Stimulated activated CD8-positive, alpha-beta memory T cell treated with anti-CD3 and anti-CD28 coated beads, Interleukin-15, amount 100 ng/mL, for 24 hours (primary cell): ENCODE measurements at places on chromosomes 3 and 15.

DNA sequence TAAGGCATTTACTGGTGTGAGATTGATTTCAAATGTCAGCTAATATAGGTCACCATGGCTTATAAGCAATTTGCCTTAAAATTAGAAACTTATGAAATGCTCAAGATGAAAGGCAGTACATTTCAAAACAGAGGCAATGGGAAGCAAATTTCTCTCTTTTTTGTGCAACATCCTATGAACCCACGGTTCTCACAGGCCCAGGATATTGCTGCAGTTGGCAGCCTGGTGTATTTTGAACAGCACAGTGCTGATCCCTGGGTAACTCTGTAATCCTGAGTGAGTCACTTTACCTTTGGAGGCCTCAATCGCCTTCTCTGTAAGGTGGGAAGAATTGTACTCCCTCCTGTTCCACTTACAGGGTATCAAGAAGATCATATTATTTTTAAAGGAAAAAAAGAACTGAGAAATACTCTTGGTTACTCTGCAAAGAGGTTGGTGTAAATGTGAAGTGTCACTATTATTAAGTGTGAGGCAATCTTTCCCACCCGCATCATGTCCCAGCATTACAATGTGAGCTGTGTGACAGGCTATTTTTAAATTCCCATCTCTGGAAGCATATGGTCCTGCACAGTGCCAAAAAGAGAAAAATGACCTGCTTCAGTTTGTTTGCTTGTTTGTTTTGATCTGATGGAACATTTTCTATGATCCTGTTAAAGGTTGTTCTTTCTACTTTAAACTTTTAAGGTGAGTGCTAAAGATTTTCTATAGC is 190.1 kb upstream of the LPP start:
- DNase-seq: no peak

DNA sequence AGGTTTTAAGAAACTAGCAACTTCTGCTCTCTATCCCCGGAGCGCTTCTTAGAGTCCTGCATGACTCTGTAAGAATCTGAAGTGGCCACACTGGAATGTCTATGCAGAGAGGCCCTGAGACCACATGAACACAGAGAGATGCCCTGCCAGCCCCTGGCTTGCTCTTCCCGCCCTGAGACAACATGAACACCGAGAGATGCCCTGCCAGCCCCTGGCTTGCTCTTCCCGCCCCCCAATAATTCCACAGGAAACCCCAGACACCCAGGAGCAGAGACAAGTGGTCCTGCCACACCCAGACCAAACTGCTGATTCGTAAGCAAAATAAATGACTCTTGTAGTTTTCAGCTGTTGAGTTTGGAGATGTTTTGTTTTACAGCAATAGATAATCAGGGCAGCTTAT is 166.1 kb downstream of the OSBPL10 start:
- no peak for DNase-seq

DNA sequence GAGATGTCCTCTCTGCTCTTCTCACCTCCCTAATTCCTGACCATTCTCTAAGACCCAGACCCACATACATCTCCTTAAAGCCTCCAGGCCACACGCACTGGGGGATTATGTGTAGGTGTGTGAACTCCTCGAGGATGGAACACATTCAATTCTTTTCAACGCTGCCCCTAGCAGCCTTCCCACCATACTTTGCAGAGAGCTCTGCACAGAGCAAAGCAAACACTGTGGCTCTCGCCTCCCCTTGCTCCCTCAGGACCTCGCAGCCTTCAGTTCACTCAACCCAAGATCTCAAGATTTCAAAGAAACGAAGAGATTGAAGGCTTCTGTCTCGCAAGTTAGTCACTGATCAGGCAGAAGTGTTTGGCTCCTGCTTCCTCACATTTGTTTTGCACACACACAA is 6.0 kb downstream of the ACTC1 start:
- DNase-seq: no peak

DNA sequence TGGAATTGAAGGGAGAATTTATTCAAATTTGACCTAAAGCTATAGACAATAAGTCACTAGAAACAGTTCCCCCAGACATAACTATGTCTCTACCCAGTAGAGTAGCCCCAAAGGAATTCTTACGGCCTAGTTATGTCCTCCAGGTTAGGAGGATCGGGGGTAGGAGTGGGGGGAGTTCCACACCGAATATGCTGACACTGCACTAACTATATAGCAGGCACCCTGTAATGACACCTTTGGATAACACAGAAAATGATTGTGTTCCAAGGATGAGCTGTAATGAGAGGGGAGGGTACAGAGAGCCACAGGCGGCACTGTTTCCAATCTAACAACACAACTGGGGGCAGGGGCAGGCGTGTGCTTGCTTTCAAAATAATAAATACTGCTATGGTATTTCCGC is 376.2 kb upstream of the RORA start:
- no peak for DNase-seq

DNA sequence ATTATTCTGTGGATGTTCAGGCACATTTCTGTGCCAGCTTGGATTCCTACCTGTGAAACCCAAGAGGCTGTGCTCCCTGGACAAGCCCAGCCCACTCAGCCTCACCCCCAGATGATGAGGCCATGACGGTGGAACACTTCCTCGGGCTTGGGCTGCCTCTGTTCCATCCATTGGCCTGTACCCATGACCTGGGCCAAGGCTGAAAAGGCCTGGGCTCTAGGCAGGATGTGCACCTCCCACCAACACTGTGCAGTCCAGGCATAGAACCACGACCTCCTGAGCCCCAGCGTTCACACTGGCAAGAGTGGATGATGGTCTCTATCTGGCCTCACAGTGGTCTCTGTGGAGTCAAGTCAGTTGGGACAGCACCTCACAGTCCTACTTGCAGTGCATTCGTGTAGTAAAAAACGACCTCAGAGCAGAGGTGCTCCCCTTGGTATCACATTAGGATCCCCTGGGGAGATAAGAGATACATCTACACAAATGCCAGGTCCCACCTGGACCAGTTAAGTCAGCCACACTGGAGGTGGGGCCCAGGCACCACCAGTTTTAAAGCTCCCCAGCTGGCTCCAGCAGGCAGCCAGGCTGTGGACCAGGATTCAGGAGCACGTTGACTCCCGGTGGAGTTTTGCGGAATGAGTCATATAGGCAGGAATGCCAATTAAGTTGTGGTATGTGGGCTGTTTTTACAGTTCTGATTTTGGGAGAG is 39.0 kb upstream of the IGF1R start:
- no peak for DNase-seq

DNA sequence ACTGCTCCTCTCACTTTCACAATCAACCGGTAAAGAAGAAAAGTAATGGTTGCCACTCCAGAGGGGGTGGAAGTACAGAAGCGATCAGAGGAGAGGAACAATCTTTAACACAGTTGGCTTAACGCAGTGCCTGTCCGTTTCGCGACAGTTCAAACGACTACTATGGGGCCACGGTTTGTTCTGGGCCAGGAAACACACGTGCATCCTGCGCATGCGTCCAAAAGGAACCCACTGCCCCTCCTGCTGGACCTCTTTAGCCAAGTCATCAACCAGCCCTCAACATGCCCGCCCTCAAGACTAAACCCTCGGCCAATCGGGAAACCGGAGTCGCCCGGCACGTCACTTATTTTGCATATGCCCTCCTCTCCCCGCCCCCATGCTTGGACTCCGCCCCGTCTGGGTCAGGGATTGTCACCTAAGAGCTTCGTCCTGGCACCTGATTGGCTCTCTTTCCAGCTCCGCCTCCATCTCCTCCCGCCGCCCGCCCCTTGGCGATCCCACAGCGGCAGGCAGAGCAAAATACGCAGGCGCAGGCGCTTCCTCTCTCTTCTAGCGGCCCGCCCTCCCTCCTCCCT is 345 bp upstream of the CDV3 start:
- DNase-seq: peak; percentile 96

GRCh38 chr15:70160803-70161565 is 63.3 kb upstream of the TLE3 start:
- no peak for DNase-seq

DNA sequence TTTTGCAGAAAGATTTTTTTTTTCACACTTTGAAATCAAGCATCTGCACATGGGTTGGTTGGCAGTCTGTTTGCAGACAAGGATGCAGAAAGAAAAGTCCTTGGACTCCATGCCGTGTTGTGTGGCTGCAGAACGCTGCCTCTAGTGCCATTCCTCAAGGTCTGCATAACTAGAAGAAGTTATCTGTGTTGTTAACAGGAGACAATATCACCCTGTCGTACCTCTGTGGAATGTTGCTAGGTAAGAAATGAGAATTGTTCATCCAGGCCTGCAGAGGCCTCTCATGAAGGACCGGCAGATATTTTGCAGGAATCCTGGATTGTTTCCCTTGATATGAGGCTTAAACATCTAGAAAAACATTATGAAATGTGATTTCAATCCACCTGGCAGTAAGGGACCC is 58.5 kb upstream of the PPARG start:
- no peak for DNase-seq

DNA sequence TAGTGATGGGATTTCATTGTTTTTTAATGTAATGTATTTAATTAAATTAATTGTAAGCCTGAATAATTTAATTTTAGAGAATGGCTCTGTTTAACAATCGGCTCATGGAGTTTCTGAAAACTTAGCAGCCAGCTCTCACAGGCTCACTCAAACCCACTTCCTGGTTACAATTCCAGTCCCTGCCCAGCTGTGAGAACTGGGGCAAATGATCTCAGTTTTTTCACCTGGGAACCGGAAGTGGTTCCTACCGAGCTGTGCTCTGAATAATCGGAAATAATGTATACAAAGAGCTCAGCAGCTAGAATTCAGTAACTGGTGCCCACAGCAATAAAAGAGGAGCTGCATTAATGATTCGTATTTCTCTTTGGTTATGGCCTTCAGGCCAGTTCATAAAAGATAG is 244.3 kb upstream of the MCTP2 start:
- DNase-seq: no peak

- no peak for DNase-seq
These were observed 48.2 kb downstream of the FOXL2 start for GRCh38 chr3:138898708-138899107.

DNA sequence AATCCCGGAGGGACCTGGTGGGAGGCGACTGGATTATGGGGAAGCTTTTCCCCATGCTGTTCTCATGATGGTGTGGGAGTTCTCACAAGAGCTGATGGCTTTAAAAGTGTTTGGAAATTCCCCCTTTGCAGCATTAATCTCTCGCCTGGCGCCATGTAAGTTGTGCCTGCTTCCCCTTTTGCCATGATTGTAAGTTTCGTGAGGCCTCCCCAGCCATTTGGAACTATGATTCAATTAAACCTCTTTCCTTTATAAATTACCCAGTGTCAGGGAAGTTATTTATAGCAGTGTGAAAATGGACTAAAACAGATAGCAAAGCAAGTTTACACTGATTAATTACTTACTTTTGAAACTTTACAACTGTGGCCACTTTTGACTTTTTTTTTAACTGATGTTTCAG is 10.6 kb upstream of the U2SURP start:
- DNase-seq: no peak

DNA sequence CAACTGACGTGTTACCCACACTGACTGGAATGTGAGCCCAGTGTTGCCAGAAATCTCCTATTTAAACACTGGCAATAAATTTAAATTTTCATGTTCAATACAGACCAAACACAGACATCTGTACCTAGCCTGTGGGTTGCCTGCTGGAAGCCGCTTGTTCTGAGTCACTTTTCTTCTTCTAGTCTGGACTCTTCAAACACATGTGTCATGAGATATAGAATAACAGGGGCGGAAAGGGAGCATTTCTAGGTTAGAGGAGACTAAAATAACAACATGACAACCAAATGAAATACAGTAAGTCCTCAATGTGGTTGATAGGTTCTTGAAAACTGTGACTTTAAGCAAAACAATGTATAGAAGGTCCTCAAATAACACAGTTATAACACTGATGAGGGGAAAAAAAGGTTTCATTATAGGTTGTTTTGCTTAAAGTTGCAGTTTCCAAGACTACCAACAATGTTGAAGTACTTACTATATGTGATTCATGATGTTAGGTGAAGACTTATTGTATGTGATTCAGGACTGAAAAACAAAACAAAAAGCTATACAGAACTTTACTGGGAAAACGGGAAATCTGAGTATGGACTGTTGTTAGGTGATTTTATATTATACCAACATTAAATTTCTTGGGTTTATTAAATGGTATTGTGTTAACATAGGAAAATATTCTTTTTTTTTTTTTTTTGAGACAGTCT is 63.1 kb downstream of the PRKAR2A start:
- DNase-seq: no peak

GRCh38 chr3:80649170-80649569 is 881.4 kb upstream of the ROBO1 start:
- DNase-seq: no peak

DNA sequence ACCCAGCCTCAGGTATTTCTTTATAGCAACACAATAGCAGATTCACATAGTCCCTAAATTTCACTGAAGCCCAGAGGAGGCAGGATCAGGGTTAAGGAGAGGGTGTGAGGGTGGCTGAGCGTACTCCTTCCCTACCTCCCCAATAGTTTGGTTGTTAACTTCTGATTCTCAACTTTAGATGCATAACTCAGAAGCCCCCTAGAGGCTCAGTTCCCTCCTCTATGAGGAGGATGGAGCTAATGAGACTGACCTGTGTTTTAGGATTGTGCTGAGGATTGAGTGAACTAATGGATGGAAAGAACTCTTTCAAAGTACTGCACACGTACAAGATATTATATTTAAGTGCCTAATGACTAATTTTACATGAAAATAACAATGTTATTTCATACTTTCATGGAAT is 249.3 kb upstream of the SOX14 start:
- no peak for DNase-seq

- no peak for DNase-seq
These were observed 125.5 kb downstream of the DGKG start for GRCh38 chr3:186236357-186237020.

- DNase-seq: no peak
These were observed 22.9 kb downstream of the RAB8B start for GRCh38 chr15:63212050-63213004.

GRCh38 chr3:196931828-196932587 is 10.3 kb downstream of the NCBP2 start:
- no peak for DNase-seq

- no peak for DNase-seq
These were observed 5.9 kb upstream of the C15orf39 start for GRCh38 chr15:75195766-75196241.

DNA sequence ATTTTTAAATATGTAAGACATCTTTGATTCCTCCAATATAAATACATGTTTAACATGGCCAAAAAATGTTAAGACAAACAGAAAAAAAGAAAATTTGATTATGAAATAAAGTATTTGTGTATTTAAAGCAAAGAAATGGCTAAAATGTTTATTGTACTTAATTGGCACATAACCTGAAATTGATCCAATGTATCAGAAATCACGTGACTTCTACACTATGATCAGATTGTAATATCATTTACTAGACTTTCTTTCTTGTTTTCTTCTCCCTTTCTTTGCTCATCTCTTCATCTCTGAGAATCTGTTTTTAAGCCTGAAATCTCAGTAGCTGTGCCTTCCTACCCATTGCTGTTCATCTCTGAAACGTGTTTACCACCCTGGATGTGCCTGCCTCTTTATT is 420.3 kb downstream of the RSL24D1 start:
- DNase-seq: no peak
